ENCODE measurements at places on chromosomes 5 and 9. TPM values are rescaled to one million over a fixed set of nuclear protein-coding genes. Genes with fewer than 3 reads are reported as not detected.

Gene CPLANE1
- 11.9 TPM for total RNA-seq

GRCh38 chr5:74954919-74955318, 88.7 kb upstream of the FAM169A start:
- no peak for DNase-seq

DNA sequence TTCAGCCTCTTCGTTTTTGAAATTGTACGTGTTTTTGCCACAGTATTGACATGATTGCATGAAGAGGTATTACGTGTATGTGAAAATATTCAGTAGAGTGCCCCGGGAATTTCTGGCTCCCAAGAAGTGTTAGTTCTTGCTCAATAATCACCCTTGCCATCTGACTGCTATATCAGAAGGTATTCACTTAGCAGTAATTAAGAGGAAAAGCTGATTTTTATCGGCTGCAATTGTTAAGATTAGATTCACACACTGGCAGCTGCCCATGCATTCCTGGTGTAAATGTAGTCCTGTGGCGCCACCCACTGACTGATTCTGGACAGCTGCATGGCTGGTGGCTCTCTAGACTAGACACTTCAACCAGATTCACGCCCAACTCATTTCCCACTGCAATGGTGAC, 440.1 kb upstream of the ADAMTS16 start:
- DNase-seq = peak; percentile 84

Gene RLN2
- total RNA-seq = not detected

DNA sequence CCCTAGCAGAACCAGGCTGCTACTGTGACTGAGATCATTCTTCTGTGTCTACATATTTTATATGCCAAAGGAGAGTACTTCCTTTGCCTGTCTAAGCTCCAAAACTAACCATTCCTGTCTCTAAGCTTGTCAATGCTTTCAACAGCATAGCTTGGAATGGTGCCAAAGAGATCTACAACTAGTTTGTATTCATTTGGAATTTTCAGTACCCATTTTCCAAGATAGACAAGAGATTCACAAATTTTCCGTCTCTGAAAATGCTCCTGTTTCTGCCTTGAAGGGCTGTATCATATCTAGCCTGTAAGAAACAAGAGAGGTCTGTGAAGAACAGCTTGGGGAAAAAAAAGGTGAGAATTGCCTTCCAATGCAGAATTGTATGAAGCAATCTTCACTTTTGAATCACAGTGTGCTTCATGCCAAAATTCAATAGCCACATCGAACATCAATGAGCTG, 334.4 kb upstream of the ACTBL2 start:
- no peak for DNase-seq

Data from right cardiac atrium (tissue), 5 donors.